ENCODE measurements at places on chromosomes 2 and 18.

DNA sequence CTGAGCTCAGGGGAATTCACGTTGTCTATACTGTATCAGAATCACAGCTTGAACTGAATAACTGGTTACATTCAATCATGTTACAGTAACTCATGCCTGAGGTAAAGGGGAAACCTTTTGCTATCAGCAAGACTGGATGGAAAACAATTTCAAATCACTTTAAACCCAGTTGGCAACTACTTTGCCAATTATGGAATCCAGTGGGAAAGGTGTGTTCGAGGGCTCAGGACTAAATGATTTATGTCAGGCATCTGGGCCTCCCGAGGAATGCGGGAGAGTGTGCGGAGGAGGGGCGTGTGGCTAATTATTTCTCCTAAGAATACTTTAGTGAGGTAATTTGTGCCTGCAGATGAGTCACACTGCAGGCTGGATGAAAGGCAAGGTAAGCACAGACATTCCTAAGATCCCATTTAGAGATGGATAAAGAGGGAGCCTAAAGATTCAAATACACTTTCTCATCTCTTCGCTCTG lies 100.1 kb downstream of the HRH4 start:
- DNase-seq = no peak

- DNase-seq = peak; percentile 99
Observed at GRCh38 chr2:20501974-20502373, 55.1 kb downstream of the RHOB start.

GRCh38 chr18:58753976-58754375 lies 82.7 kb downstream of the MALT1 start:
- DNase-seq = no peak

DNA sequence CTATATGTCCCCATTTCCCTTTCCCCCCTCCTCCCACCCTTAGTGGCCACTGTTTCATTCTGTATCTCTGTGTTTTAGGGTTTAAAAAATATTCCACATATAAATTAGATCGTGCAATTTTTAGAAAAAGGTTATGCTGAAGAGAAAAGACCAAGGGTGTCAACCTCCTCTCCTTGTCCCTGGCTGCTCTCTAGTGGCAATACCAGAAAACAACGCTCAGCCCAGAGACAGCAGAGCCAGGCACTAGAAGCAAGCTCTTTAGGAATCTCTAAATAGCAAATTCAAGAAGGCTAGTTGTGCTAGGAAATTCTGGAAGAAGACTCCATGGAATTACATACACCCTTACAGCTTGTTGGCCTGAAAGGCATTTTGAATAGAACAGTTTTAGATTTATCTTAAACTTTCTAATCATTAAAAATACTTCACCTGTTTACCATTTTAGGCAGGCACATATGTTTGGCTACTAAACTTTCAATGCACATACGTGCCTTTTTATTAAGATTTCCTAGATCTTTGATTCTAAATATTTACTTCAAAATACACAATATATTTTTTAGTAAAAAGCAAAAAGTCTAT lies 35.1 kb upstream of the RASGRP3 start:
- peak; percentile 51 for DNase-seq

DNA sequence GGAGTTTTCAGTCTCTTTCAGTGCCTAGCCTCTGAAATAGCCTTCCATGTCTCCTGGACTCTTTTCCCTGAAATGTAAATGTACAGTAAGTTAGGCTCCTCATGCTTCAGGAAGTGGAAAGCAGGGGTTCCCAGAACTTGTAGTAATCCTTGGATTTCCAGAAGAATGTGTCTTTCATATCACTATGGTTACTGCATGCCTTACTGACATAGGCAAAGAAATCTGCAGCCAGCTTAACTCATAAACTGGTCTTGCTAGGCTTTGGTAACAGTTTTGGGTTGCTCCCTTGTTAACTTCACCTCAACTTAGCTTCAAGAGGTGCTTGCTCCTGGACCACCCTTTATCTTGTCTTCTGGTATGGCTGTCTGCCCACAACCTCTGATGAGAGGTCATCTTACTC lies 686.8 kb upstream of the DDX18 start:
- DNase-seq = no peak
